ENCODE measurements at places on chromosomes 1 and 21.

- no peak for DNase-seq
These were observed 18.4 kb upstream of the CD101 start for GRCh38 chr1:116983112-116983511.

GRCh38 chr1:94468708-94469107, 50.5 kb downstream of the ABCD3 start:
- DNase-seq: no peak

DNA sequence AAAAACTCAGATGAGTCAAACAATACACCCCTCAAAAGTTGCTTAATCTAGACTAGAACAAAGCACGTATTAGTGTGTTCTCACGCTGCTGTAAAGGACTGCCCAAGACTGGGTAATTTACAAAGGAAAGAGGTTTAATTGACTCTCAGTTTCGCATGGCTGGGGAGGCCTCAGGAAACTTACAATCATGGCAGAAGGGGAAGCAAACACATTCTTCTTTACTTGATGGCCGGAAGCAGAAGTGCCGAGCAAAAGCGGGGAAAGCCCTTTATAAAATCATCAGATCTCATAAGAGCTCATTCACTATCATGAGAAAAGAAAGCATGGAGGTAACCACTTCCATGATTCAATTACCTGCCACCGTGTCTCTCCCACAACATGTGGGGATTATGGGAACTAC, 10.1 kb downstream of the JAM2 start:
- DNase-seq: no peak

- no peak for DNase-seq
These were observed 98.6 kb upstream of the KRTAP19-8 start for GRCh38 chr21:31136891-31137290.

DNA sequence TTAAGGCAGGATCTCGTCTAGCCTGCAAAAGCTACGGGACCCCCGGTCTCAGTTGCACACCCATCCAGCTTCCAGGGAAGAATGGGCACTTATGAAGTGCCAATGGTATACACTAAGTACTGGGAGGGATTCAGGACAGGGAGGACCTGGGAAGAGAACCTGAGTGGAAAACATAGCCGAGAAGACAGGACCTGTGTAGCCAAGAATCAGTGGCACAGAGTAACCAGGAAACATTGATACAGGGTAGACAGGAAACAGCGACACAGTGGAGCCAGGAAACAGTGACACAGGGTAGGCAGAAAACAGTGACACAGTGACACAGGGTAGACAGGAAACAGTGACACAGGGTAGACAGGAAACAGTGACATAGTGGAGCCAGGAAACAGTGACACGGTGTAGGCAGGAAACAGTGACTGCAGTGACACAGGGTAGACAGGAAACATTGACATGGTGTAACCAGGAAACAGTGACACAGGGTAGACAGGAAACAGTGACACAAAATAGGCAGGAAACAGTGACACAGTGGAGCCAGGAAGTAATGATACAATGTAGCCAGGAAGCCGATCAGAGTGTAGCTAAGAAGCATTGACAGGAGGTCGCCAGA, 138.0 kb upstream of the ARHGEF16 start:
- no peak for DNase-seq

GRCh38 chr1:38860454-38860795, 853 bp upstream of the RRAGC start:
- DNase-seq: no peak

GRCh38 chr1:37858931-37859506, 373 bp downstream of the MTF1 start:
- no peak for DNase-seq

DNA sequence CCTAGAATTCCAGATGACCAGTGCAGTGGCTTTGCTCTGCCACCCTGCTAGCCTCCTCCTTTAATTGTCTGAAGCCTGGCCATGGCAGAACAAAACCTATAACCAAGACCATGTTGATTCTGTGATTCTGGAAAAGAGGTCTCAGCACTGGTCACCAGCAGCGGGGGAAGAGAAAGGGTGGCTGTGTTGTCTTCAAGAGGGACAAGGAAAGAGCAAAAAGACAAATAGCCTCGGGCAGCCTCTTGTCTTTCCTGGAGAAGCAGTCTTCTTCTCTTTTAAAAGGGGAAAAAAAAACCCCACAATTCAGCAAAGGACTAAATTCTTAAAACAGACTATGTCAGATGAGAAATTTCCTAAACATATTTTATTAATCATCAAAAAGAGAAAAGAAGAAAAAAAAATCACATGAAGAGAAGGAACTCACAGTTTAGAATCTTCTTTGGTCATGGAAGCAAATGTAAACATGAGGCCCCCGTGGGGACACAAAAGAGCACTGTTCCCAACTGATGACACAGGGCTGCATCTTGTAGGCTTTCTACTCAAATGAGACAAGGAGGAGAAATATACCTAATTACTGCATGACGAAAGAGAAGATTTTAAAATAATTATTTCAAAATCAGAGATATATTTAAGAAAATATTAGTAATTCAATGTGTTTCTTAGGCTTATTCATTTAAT, 36.3 kb upstream of the RAP1GAP start:
- DNase-seq: peak; percentile 23

- DNase-seq: no peak
These were observed 107.5 kb downstream of the SPAG17 start for GRCh38 chr1:118077331-118078045.

DNA sequence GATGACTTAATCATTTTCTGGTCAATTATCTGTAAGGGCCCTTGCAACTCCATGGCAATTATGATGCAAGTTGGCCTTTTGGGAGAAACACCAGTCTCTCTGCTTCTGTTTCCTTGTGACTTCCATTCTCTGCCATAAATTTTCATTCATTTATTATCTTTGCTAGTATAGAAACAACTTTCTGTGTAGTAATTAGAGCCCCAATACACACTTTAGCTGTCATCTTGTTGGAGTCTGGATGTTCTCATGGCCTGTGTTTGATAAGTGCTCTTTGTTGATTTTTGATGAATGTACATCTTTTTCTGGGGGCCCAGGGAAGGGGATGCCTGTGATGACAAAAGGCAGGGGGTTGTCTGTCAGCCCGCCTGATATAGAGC, 22.4 kb downstream of the PROX1 start:
- DNase-seq: no peak

- no peak for DNase-seq
These were observed at the start of gene EPHB2 for GRCh38 chr1:22710701-22711049. Gene EPHB2, plus strand, starts transcription at chr1:22710839. Its CDS starts 144 bp downstream, at chr1:22710983.

- DNase-seq: no peak
These were observed 101.1 kb downstream of the ADARB1 start for GRCh38 chr21:45175326-45176095.

GRCh38 chr1:5810553-5811270, 181.5 kb downstream of the NPHP4 start:
- no peak for DNase-seq

DNA sequence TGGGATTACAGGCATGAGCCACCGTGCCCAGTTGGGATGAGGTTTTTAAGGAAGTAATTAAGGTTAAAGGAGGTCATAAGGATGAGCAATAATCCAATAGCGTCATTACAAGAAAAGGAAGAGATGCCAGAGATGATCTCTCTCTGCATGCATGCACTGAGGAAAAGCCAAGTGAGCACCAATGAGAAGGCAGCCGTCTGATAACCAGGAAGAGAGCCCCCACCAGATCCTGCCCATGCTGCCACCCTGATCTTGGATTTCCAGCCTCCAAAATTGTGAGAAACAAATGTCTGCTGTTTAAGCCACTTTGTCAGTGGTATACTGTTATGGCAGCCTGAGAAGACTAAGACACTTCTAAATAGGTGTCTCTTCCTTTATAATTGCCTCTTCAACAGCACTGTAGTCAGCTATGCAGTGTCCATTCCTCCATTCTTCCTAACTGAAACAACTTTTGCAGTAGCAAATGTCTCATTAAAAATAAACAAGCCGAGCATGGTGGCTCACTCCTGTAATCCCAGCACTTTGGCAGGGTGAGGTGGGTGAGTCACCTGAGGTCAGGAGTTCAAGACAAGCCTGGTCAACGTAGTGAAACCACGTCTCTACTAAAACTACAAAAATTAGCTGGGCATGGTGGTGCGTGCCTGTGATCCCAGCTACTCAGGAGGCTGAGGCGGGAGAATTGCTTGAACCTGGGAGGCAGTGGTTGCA, 216.2 kb upstream of the RUNX1 start:
- no peak for DNase-seq

DNA sequence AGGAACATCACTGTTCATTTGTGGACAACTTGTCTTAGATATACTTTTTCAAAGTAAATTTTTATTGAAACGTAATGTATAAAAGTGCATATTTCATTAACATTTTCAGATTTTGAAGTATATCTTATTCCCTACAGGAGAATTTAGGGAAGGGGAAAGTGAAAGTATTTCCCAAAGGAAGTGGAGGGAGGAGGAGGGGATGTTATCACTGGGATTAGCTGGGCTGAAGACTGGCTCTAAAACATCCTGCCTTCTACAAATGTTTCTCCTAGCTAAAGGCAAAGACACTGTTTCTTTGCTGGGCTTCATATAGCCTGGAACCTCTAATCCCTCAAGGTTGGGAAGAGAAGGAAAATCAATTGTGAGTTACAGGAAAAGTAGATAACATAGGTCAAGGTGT, 7.1 kb upstream of the ZNF697 start:
- DNase-seq: no peak

GRCh38 chr21:39531064-39531463, 79.3 kb downstream of the SH3BGR start:
- no peak for DNase-seq

GRCh38 chr1:36091141-36091540, 2.4 kb downstream of the ADPRS start:
- DNase-seq: no peak

- DNase-seq: no peak
These were observed 53.9 kb upstream of the TIAM1 start for GRCh38 chr21:31397939-31398338.

DNA sequence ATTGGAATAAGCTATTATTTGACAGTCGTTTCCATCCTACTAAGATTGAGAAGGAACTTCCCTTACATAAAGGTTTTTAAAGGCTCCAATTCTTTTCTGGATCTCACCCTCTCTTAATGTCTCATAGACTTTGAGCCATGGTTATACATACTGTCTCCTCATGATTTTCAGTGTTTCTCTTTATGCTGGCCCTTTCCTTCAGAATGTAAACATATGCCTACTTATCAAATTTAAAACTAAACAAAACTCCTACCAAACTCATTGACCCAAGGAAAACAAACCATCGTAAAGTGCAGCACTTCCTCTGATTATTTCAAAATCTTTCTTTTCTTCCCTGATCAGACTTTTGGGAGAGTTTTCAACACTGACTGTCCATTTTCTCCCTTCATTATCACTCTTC, 163.4 kb upstream of the DPYD start:
- DNase-seq: no peak

- no peak for DNase-seq
These were observed 211.1 kb downstream of the MRPL39 start for GRCh38 chr21:25396135-25396711.

All from retina (tissue), 1 donor.